Uterus (tissue), 4 donors: ENCODE measurements at places on chromosomes 6 and 20.

GRCh38 chr6:124775121-124775520, 187.1 kb upstream of the RNF217 start:
- no peak for DNase-seq

- no peak for DNase-seq
Observed at GRCh38 chr6:158916617-158917016, 83.4 kb downstream of the RSPH3 start.

- no peak for DNase-seq
Observed at GRCh38 chr6:10215326-10216110, 199.4 kb downstream of the TFAP2A start.

DNA sequence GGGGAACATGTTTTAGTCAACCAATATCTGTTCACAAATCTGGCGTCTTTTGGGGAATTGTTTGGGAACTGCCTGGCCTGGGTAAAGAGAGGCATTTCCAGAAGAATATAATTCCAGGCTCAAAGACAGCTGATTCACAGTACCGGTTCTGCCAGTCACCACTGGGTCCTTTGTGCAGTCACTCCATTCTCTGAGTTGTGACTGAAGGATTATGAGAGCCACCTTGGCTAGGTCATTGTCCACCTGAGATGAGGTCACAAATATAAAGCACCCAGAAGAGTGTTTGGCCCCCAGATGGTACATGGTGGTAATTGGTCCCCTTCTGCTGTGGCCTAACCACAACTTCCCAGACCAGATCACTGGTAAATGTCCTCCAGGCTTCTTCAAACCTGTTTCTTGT, 121.0 kb upstream of the SPACA1 start:
- DNase-seq = no peak

DNA sequence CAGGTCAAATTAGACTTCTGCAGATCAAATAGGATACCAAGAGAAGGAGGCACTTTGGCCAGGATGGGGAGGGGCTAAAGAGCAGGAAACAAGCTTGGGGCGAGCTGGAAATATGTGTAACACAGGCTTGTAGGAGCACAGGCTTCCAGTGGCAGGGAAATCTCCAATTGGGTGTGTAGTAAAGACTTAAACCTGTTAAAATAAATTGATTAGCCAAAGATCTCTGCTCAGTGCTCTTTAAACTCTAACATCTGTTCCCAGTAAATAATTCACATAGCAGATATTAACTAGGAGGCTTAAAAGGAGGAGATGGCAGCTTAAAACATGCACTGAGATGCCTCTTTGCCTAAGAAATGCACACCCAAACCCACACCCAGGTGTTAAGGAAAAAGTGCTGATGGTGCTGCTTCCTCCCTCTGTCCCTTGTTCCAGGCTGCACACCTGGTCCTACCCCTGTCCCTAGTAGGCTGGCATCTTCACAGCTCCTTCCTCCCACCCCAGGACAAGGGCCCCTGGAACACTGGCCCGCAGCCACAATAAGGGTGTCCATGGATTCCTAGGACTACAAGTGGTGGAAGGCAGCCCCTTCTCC, 93.5 kb upstream of the MLN start:
- DNase-seq = no peak

DNA sequence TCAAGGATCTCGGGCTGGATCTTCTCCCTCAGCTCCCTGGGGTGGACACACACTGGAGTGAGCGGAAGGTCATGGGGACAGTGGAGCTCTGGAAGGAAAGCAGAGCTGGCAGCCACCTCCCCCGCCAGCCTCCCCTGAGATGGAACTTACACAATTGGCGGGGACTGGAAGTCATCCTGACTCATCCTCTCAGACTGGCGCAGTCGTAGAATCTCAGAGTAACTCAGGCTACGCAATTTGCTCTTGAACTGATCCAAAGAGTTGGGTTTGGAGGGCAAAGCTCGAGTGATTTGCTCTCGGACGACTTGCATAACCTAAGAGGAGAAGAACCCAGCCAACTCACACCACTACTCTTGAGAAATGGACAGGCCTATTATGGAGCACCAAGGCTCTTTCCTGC, 34.8 kb downstream of the ELMO2 start:
- no peak for DNase-seq

DNA sequence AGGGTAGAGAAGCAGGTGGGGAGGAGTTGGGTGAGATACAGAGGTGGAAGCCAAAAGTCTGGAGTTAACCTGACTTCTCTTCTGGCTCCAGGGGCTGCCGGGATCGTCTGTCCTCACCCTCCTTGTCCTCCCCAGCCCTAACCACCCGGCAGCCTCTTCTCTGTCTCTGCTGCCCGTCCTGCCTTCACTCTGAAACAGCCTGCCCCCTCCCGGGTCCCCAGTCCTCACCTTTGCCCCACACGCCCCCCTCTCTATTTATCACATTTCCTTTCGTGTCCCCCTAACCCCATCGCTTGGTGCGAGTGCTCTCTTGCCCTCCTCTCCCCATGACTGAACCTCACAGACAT, 5.7 kb downstream of the RING1 start:
- no peak for DNase-seq

DNA sequence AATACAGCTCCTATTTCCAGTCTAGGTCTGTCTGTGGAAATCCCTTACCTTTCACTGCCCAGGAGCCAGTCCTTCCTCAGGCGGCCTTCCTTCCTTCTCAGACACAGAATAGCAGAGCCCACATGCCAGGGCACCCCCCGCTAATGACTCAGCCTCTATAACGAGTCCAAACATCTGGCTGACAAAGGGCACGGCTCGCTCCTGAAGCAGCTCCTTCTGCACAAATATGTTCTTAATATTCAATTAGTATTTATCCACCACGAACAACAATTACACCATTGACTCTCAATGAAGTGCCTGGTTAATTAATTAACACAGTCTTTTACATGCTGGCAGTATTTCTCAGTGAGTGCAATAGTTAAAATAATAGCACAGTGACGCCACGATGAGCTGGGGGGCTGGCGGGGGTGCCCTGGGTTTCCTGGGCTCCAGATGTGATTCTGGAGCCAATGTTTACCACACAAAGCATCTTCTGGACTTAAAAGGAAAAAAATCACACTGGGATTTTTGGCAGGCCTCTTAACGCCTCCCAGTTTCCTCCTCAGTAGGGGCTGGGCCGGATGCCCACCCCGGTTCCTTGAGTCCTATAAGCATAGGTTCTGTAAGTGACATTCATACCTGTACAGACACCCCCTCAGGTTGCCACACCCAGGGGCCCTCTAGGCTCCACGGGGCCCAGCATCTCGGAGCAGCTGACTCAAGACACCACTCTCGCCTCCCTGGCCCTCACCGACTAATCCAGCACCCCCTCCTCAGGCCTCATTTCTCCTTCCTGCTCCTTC, 158.6 kb upstream of the MLN start:
- no peak for DNase-seq

DNA sequence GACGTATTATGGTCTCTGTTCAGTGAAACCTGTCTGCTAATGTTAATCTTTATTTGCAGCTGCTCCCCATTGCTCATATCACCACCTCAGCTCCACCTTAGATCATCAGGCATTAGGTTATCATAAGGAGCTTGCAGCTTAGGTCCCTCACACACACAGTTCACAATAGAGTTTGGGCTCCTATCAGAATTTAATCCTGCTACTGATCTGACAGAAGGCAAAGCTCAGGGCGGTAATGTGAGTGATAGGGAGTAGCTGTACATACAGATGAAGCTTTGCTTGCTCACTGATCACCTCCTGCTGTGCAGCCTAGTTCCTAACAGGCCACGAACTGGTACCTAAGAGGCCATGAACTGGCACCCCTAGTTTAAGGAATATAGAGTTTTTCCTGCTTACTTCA, 989.7 kb downstream of the EYS start:
- DNase-seq = no peak

GRCh38 chr6:72386324-72386723, 235.5 kb upstream of the KCNQ5 start:
- no peak for DNase-seq

- DNase-seq = no peak
Observed at GRCh38 chr20:62843656-62844055, 18.0 kb downstream of the TCFL5 start.
